ENCODE measurements at places on chromosomes 1 and 21. TPM values are rescaled to one million over a fixed set of nuclear protein-coding genes. Genes with fewer than 3 reads are reported as not detected.

Gene OXCT2
- 0.30 TPM for total RNA-seq

Gene KRTAP11-1
- total RNA-seq, result not detected

Gene SLFNL1
- not detected for total RNA-seq

Gene TMEM53
- 11.9 TPM for total RNA-seq

Gene WNT9A
- 9.0 TPM for total RNA-seq

Gene GBP2
- total RNA-seq, result 0.98 TPM

Gene OVAAL
- total RNA-seq, result not detected

Gene HSD3B2
- not detected for total RNA-seq

Gene IQGAP3
- 17.8 TPM for total RNA-seq
